ENCODE measurements at places on chromosomes 7 and 10.
A peak's percentile ranks its signal among the peaks of the same experiment; 100 is the strongest.

DNA sequence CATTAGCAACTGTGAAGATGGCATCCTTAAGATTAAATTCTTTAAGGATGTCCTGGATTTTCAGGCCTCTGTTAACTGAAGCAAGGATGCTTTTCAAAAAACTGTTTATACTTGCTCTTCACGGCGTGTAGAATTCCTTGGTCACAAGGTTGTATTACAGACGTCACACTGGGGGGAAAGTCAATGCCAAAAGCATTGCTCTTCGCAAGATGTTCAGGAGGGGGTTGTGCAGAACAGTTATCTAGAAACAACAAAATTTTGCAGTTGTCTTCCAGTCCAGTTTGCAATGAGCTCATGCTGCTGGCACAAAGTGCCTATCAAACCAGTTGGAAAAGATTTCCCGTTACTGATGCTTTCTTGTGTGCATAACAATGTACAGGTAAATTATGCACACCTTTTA is 8.2 kb upstream of the KIF20B start:
- no peak for DNase-seq

- no peak for DNase-seq
These were observed 78.5 kb upstream of the APBB1IP start for GRCh38 chr10:26359670-26360069.

DNA sequence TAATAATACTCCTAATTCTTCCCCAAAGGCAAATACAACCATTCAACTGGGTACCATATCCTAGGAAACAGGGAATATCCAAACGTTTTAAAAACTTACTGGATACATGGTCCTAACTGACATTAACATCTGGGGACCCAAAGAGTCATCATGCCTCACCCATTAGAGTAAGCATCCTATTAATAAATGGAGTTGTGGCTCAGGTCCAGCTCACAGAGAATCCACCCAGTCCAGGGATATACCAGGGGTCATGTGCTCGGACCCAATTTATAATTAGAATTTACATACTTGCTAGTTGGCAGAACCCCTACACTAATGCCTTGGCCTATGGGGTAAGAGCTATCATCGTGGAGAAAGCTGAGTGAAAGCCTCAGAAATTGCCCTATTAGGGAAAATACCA is 670.0 kb downstream of the XPNPEP1 start:
- no peak for DNase-seq

GRCh38 chr7:34849163-34849960 is 187.9 kb downstream of the DPY19L1 start:
- DNase-seq = no peak

DNA sequence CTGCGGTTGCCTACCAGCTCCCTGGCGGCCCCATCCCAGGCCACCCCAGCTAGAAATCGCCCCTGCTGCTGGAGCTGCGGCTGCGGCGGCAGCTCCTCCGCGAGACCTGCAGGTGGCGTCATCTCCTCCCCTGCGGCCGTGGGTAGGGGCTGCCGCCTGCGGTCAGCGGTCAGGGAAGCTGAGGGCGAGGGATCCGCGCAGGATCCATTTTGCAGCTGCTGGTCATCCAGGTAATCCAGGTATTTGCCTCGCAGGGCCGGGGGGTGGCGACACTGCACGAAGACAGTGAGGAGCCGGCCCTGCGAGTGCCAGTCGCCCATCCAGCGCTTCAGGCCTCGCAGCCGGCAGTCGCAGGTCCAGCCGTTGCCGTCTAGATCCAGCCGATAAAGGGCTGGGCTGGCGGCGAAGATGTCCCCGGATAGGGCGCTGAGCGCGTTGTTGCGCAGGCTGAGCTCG is 1.5 kb downstream of the TRIL start:
- peak; percentile 34 for DNase-seq

- peak; percentile 53 for DNase-seq
These were observed 22.2 kb upstream of the EXOC4 start for GRCh38 chr7:133230591-133231194.

DNA sequence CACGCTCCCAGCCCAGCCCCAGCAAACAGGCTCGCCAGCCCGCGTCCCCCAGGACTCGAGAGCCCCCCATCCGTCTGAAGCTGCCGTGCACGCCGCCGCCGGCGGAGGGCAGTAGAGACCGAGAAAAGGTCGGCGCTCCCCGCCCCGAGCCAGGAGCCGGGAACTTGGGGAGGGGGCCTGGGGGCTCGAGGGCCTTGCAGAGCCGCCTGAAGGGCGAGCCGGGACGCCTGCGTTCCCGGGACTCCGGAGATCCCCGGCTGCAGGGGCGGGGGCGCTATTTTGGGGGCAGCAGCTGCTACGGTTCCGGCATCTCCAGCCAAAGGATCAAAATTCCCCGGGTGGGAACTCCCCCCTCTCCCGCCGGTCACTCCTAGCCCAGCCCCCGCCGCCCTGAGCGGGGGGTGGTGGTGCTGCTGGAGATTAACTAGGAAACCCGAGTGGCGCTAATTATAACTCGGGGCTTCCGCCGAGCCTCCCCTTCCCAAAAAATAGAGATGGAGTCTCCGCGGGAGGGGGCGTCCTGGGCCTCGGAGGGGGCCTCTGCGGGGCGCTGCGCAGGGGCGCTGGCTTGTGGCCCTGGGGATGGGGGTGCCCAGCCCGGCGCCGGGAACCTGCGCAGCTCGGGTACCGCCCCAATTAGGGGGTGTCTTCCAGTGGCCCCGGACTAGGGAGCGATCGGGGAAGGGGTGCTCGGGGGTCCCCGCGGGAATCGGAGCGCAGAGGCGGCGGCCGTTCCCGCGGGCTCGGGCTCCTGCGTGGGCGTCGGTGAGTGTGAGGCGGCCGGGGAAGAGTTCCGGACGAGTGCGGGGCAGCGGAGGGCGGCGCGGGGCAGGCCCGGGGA is 608 bp downstream of the ACHE start:
- DNase-seq = no peak

DNA sequence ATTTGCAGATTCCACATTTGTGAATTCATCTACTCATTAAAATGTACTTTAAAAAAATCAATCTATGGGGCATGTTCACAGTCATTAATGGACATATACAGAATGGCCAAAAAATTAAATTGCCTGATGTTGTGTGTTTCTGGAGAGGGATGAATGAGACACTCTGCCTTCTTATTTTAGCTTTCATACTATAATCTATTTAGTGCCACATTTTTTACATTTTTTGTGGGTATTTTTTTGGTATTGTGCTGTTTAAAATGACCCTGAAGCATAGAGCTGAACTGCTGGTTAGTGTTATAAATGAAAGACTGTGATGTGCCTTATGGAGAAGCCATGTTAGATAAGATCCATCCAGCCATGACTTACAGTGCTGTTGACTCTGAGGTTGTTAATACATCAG is 961.8 kb upstream of the LRRN3 start:
- no peak for DNase-seq

- DNase-seq = no peak
These were observed 240.9 kb upstream of the KAT6B start for GRCh38 chr10:74585231-74586087.

- no peak for DNase-seq
These were observed 282.2 kb upstream of the GALNT17 start for GRCh38 chr7:70849580-70850235.

DNA sequence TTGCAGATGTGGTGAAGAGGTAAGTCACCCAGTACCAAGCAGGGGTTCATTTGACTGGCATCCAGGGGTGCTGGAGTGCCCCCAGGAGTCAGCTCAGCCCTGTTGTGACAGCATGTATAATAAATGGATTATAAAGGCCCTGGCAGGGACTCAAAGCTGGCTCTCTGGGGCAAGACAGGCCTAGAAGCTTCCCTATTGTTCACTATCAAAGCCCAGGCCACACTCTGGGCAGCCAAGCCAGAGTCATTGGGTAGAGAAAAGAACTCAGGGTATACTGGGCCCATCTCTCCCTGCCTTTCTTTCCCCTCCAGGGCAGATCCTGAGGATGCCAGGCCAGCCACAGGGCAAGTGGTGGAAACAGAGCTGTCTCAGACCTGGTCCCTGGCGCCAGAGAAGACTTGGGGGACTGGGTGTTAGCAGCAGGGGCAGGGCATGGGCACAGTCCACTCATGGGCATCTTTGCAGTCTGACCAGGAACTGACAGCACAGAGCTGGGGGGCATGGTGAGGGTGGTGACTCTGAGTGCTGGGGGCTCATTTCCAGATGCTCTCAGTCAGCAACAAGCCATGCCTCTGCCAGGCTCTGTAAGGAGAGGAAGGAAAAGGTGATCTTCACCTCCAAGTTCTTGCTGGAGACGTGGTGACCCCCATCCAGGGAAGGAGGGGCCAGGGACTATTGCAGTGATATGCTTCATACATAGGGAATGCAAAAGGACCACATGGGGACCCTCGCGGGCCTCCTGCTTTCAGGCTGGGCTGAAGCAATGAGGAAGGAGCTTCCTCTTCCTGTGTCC is 11.7 kb downstream of the RBP3 start:
- no peak for DNase-seq

- DNase-seq = no peak
These were observed 95.0 kb downstream of the UBE3C start for GRCh38 chr7:157233677-157234076.

DNA sequence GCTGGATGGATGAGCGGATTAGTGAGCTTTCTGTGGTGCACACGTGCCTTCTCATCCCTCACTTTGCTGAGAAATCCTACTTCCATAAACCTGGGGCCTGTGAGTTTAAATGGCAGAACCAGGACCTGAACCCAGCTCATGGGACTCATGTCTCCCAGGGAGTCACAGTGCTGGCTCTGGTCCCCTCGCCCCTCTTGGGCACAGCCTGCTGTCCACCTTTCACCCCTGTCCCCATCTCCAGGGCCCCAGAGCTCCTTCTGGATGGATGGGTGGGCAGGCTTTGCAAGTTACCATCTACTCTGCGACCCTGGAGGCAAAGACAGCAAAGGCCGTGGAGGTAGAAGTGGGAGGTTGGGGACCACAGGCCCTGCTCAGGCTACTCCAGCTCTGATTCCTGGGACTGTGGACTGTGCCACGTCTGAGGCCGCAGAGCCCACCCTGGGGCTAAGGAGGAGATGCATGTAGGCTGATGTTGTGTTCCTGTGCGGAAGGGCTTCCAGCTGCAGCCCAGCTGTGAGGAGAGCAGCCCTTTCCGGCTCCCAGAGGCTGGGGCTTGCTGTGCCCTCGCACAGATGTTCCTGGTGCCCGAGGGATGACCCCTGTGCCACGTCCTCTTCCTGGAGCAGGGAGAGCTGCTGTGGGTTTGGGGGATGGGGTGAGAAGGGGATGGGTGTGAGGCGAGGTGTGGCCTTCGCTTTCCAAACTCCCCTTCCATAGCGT is 40.3 kb downstream of the PRF1 start:
- no peak for DNase-seq

- DNase-seq = no peak
These were observed 28.4 kb downstream of the CAMK1D start for GRCh38 chr10:12377658-12378290.
